ENCODE measurements at places on chromosomes 3 and 15.

DNA sequence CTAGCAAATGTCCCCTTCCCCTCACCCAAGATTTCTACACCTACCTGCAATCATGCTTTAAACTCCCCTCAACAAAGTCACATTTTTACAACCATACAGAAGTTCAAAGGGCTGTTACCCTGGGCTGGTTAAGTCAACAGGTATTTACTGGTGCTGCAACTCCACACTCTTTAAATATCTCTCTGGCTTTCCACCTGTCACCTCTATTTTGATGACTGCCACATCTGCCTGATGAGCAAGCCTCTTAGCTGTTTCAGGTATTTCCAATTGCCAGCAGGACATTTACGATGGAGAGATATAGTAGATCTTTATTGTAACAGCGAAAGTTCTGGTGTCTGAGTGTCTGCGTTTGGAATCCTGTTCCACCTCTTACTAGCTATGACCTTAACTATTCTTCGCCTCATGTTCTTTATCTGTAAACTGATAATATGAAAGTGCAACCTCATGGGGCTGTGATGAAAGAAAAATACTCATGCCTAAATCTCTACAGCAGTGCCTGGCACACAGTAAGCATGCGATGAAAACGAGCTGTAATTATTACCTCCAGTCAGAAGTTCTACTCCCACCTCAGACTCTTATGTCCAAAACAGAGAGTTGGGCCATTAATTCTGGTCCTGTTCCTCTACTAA is 44.2 kb upstream of the TPM1 start:
- no peak for DNase-seq

- no peak for DNase-seq
Observed at GRCh38 chr3:57009367-57009766, 51.1 kb upstream of the SPATA12 start.

DNA sequence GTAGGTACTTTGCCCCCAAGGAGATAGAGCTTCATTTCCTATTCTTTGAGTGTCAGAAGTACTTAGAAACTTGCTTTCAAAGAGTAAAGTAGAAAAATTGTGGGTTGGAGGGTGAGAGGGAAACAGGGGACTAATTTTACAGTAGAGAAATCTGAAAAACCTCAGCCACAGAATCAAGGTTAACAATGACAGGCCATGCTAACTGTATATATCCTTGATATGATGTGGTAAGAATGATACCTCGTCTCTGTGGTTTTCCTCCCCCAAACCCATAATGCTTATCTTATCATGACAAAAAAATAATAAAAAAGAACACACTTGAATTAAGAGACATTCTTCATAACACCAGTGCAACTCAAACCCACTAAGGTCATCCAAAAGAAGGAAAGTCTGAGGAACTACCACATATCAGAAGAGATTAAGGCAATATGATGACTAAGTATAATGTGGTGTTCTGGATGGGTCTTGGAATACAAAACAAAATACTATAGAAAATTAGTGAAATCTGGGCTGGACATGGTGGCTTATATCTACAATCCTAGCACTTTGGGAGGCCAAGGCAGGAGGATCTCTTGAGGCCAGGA is 360.4 kb downstream of the ULK4 start:
- no peak for DNase-seq

DNA sequence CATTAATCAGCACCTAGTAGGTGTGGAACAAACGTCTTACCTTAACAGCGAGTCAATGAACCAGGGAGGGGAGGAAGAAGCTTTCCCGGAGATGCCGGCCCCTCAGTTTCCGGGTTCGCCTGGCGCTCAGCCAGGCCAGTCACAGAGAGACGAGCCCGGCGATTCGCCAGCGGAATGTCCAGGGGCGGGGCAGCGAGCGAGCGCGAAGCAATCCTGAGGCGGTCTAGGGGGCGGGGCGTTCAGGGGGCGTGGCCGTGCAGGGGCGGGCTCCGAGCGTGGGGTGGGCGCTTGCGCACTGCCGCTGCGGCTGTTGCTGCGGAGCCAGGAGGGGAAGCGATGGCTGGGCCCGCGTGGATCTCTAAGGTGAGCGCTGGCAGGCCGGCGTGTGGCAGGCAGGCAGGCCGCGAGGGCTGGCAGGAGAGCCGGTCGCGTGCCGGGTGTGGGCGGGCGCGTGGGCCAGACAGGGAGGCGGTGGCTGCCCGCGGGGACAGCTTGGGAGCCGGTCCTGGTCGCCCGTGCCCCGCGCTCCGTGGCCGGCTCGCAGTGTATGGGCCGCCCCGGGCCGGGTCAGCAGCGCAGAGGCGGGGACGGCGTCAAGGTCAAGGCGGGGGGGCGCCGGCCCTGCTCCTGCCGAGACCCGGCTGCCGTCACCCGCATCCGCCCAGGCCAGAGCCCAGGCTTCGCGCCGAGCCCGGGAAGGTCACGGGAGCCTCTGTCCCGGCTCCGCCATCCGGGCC is at the start of gene IDH3A:
Gene IDH3A, plus strand, starts transcription at position 295 of the 737 bp plus-strand sequence. Its CDS starts 42 bp downstream, at position 337.
- peak; percentile 98 for DNase-seq

GRCh38 chr3:58052373-58053273 is 44.4 kb downstream of the FLNB start:
- no peak for DNase-seq

DNA sequence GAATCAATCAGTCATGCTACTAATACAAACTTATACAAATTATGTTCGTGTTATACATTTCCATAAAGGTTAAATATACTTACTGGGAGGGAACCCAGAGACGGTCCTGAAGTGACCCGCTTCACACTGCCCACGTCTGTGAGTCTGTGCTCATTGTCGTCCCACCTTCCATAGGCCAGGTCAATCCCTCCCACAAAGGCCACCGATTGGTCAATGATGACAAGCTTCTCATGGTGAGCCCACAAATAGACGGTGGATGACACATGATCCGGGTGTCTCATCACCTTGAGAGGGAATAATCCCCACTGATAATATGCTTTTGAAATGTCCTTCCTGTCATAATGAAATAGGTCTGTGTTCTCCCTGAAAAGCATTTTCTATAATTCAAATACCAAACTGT is 121.7 kb downstream of the PLD1 start:
- no peak for DNase-seq

- DNase-seq: no peak
Observed at GRCh38 chr15:92149029-92149428, 244.7 kb upstream of the ST8SIA2 start.

Measured in CD4-positive, alpha-beta T cell treated with Interleukin-17A for 1 hour (primary cell).